A549 (cell line): ENCODE measurements at places on chromosomes 3 and 15.

GRCh38 chr3:128052595-128053351 is 536 bp downstream of the SEC61A1 start:
- DNase-seq = no peak

DNA sequence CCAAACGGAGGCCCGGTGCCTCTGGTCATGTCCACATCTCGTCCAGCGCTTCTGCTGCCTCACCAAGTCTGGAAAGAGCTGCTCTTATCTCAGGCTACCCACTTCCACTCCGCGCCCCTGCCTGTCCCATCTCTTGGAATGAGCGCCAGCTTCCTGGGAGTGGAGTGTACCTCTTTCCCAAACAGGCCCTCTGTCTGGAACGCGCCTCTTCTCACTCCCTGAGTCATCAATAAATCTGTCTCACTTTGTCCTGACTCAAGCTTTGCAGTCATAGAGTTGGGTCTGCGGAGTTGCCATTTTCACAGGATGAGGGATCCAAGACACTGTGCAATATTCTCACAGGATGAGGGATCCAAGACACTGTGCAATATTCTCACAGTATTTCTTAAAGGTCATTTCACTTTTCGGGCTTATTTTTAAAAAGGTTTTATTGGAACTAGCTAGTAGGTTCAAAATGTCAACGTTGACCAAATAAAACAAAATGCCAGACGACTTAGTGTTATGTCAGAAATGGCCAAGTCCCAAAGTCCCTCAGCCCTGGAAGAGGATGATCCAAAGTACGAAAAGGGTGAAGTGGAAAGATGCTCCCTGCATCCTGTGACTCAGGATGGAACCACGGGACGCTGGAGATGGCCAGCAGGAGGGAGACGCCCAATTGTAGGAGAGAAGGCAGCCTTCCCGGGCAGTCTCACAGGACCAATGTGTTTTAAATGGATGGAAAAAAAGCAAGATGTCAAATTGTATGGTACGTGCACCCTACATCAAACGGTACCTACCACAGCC is 81.1 kb downstream of the CHSY1 start:
- DNase-seq = no peak

DNA sequence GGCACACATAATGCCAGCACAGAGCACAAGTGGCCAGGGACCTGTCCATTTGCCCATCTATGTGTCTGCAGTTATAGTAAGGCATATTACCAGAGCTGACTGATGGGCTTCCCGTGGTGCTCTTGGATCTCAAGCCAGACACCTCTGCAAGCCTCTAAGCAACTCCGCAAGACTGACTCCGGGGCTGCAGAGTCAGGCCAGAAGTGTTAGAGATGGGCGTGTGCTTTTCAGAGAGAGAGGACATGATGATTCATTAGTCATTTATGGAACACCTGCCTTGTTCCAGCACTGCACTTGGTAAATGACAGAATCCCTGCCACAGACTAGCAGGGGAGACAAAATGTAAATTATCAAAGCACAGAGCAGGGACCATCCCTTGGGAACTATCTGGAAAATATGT is 559.0 kb downstream of the PDCD6IP start:
- no peak for DNase-seq

DNA sequence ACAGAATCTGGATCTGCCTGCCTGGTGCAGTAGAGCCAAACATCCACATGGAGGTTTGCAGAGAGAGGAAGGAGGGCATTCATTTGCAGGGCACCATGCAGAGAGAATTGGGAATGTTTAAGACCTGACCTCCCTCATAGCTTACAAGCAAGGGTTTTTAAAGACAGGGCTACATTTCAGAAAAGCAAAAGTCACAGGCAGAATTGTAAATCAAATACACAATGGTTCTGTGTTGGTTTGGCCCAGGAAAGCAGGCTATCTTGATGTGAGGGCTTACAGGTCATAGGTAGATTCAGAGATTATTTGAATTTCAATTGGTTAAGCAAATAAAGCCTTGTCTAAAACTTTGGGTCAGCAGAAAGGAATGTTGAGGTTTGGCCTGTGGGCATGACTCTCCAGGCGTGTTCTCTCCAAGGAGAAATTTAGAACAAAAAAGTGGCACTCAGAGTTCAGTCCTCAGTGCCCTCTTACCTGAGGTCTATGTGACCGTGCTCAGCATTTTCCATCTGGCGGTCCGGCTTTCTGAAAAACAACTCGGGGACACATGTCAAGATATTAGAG is 91.5 kb downstream of the CD47 start:
- no peak for DNase-seq

DNA sequence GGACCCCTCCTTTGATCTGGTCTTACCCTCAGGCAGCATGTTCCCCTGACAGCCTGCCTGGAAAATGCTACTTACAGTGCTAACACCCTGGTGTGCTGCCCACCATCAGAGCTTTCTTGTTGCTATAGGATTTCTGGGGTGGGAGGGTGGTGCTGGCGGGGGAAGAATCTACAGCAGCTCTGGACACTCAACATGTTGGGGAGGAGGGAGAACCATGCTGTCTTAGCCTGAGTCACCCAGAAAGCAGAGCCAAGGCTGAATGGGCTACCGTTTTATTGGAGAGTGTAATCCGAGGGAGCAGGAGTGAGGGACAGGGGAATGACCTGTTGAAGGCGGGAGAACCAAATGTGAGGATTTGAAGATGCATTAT is 45.6 kb downstream of the MFSD1 start:
- DNase-seq = no peak

DNA sequence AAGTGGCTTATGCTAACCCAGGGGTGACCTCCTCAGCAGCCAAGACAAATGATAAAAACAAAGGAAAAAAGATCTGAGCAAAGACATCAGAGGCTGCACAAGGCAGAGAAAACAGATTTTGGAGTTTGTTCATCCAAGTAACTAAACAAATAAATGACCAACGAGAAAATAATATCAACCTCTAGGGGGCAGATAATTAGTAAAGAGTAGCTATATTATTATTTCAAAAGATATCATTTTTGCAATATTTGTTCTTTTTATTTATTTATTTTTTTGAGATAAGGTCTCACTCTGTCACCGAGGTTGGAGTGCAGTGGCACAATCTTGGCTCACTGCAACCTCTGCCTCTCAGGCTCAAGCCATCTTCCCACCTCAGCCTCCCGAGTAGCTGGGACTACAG is 101.8 kb downstream of the PCCB start:
- DNase-seq = no peak

DNA sequence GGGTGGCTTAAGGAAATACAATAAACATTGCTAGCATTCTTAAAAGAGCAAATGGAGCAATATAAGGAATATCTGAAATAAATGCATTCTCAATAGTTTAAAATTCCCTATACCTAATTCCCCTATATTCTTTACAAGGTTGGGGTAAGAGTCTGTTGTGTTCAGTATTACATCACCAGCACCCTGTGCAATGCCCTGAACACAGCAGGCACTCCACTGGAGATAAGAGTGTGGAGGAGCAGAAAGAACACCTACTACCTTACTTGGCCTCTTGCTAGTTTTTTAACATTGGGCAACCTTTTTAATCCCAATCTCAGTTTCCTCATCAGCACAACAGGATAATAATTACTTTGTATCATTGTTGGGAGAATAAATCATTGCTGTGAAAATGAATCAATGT is 140.2 kb upstream of the PLXND1 start:
- DNase-seq = no peak

- no peak for DNase-seq
Measured at GRCh38 chr3:4334548-4334947, 31.4 kb downstream of the SETMAR start.

DNA sequence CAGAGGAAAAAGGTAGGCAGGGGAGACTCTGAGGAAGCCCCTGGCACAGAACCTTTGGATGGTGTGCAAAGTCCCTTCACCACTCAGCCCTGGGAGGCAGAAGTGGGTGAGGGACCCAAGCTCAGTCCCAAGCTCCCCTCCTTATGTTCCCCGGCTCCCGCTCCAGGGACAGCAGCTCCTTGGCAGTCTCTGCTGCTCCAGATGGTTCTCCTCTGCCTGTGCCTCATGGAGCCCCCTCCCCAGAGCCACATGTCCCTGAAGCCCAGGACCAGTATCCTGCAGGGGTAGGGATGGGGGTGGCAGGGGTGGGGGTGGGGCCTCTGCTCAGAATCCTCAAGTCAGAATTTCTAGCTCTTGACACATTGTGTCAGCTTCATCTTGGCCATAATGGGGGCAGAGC is 8.0 kb upstream of the CAMKV start:
- DNase-seq = no peak

GRCh38 chr3:148861277-148861869 is 3.7 kb upstream of the CPA3 start:
- DNase-seq = peak; percentile 29

DNA sequence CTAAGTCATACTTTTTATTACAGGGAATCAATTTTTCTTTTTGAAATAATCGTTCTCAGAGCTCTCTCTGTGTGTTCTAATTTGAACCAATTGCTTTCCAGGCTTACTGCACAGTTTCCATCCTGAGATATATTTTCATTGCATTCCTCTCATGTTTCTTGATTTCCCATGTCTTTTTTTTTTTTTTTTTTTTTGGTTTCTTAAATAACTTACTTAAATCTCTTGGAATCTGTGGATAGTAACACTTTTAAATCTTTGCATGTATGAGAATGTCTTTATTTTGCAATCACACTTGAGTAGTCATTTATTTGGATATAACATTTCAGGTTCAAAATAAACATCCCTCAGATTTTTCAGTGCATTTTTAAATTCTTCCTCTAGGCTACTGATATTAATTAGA is 14.5 kb upstream of the ABTB1 start:
- DNase-seq = no peak

DNA sequence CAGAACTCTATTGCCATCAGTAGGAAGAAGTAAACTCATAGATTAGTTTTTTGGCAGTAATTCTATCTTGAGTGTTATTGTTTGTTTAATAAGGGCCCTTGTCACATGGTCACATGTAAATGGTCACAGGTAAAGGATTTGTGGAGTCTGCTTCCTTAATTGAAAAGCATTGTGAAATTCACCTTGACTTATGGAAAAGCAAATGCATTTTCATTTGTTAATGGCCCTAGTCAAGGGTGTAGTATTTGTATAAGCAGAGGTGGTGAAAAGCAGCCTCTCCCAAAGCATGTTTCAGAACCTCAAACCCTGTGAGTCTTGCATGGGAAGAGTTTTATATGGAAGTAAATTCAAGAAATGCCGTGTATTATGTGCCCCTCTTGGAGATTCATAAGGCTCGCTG is 197.5 kb upstream of the NR2E3 start:
- DNase-seq = no peak

- DNase-seq = no peak
Measured at GRCh38 chr15:80875568-80876347, 96.6 kb downstream of the CEMIP start.

- DNase-seq = no peak
Measured at GRCh38 chr15:67024998-67025368, 40.4 kb upstream of the SMAD3 start.

GRCh38 chr3:172466553-172467130 is 18.4 kb upstream of the GHSR start:
- no peak for DNase-seq

- DNase-seq = no peak
Measured at GRCh38 chr3:118525077-118525476, 509.6 kb downstream of the IGSF11 start.

GRCh38 chr3:159669766-159670165 is 318.9 kb upstream of the IL12A start:
- DNase-seq = peak; percentile 12

GRCh38 chr3:102473648-102474047 is 38.8 kb downstream of the ZPLD1 start:
- no peak for DNase-seq

- DNase-seq = peak; percentile 89
Measured at GRCh38 chr15:85044251-85044853, 62.7 kb downstream of the PDE8A start.

DNA sequence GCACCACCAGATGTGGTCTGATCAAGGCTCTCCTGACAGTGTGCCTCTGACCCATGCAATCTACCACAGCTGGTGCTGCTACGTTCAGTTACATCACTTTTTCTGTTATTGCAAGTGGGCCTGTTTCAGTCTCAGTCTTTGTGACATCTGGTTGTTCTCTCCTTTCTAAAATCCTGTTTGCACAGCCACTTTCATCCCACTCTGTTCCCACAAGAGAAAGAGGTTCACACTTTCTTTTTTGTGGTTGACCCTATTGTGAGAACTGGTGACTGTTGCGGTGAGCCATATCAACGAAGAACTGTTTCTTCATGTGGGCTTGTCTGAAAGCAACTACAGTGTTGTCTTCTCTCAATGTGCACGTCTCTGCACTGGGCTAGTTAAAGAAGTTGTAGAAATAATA is 342.8 kb upstream of the ARPP21 start:
- DNase-seq = no peak

DNA sequence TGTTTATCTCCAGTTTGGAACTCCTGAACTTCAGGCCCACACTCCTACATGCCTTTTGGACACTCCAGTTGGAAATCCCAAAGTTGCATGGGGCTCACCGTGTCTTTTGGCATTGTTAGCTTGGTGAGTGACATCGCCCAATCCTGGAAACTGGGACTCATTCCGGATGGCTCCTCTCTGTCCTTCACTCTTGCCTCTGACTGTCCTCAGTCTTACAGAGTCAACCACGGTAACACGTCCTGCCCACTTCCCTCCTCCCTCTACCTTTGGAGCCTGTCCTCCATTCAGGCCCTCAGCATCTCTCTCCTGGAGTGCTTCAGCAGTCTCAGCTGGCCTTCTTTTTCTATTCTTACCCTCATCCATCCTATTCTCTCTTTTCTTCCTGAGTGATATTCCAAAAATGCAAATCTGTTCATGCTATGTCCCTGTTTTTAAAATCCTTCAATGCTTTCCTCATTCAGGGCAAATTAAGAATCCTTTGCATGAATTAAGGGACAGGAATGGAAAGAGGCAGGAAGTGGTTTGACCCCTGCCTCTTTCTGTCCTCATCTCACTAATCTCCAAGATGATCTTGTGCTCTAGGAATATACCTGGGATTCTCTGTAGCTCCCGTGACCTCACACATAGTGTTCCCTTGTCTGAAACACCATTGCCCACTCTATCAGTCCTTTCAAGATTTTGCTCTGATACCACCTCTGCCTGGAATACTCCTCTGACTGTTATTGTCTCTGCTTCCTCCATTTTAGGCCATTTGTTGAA is 42.5 kb downstream of the LPP start:
- no peak for DNase-seq

GRCh38 chr3:147397155-147397874 is 9.0 kb downstream of the ZIC4 start:
- no peak for DNase-seq

GRCh38 chr3:175608356-175608755 is 749.2 kb downstream of the NAALADL2 start:
- no peak for DNase-seq

DNA sequence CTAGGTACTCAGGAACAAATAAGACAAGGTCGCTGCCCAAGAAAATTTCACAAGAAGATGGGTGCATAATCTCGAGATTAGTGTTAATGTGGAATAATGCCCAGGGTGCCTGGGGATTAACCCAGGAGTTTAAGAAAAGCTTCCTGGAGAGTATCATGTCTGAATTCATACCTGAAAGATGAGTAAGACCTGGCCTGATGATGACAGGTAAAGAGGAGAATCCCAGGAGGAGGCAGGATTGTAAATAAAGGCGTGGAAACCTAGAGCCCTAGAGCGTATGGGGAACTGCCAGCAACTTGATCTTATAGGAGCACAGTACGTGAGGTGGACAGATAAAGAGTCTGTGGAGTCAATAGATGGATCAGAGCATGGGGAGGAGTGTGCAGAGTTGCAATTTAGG is 43.0 kb downstream of the ARRDC4 start:
- DNase-seq = no peak
